ENCODE measurements at places on chromosomes 11 and 22. TPM values are rescaled to one million over a fixed set of nuclear protein-coding genes. Genes with fewer than 3 reads are reported as not detected.

Gene ELF5
- not detected for total RNA-seq

Gene OR10D3
- total RNA-seq, result not detected

Gene FOSL1
- total RNA-seq, result 20.5 TPM

Gene ANGPTL5
- total RNA-seq, result not detected

Gene OR6Q1
- total RNA-seq, result not detected

Gene OR10G7
- total RNA-seq, result not detected

Gene PNPLA3
- 19.6 TPM for total RNA-seq

Gene TIMM10B
- total RNA-seq, result 36.1 TPM

Gene RASD2
- 2.5 TPM for total RNA-seq

Gene NUDT8
- 7.8 TPM for total RNA-seq

Data from WTC11 (cell line).